ENCODE measurements at places on chromosomes 6 and 20.
A peak's percentile ranks its signal among the peaks of the same experiment; 100 is the strongest.

DNA sequence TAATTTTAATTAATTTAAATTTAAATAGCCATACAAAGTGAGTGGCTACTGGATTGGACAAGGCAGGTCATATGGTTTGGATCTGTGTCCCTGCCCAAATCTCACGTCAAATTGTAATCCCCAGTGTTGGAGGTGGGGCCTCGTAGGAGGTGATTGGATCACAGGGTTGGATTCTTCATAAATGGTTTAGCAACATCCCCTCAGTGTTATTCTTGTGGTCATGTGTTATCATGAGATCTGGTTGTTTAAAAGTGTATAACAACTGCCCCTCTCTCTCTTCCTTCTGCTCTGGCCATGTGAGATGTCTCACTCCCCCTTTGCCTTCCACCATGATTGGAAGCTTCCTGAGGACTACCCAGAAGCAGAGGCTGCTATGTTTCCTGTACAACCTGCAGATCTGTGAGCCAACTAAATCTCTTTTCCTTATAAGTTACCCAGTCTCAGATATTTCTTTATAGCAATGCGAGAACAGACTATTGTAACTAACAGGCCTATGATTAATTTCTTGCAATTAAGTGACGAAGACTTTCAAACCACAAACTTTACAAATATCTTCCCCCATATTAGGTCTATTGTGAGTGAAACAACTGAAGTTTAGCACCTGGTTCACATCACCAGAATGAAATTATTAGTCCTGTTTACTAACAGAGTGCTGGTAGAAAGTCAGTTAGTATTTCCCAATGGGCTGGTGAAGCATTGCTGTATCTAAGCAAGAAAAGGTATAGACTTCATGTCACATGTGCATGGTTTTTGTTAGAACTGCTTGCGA lies 60.0 kb upstream of the TNFAIP3 start:
- DNase-seq, result no peak

DNA sequence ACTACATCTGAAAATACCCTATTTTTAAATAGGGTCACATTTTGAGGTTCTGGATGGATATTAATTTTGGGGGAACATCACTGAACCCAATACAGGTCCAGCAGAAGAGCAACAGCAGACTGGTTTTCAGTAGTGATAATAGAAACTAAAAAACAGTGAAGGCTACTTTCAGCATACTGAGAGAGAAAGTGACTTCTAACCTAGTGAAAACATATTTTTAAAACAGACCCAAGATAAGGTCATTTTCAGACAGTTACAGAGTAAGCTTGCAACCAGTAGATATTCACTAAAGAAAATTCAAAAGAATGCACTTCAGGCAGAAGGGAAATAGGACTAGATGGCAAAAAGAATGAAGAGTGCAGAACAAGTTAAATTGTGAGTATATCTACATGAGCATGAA lies 42.0 kb upstream of the TMEM244 start:
- no peak for DNase-seq

DNA sequence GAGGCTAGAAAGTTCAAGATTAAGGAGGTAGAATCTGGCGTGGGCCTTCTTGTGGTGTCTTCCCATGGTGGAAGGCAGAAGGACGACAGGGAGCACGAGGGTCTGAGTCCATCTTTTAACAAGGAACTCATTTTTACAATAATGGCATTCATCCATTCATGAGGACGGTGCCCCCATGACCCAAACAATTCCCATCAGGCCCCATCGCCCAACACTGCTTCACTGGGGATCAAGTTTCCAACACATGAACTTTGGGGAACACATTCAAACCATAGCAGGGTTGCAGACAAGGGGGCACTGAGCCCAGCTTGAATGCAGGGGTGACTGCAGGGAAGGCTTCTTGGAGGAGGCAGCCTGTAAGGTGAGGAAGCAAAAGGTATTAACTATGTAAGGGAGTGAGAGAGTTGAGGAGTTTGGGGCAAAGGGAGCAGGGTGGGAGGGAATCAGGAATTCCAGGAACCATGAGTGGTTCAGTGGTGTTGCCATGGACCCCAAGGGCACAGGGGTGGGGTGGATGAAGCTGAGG lies 5.5 kb downstream of the RAB44 start:
- no peak for DNase-seq

DNA sequence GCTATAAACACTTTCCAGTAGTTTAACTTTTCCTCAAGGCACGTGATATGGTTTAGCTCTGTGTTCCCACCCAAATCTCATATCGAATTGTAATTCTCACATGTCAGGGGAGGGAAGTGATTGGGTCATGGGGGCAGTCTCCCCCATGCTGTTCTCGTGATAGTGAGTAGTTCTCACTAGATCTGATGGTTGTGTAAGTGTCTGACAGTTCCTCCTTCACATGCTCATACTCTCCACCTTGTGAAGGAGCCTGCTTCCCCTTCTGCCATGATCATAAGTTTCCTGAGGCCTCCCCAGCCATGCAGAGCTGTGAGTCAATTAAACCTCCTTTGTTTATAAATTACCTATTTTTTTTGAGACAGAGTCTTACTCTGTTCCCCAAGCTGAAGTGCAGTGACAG lies 127.9 kb downstream of the DTNBP1 start:
- DNase-seq, result no peak

DNA sequence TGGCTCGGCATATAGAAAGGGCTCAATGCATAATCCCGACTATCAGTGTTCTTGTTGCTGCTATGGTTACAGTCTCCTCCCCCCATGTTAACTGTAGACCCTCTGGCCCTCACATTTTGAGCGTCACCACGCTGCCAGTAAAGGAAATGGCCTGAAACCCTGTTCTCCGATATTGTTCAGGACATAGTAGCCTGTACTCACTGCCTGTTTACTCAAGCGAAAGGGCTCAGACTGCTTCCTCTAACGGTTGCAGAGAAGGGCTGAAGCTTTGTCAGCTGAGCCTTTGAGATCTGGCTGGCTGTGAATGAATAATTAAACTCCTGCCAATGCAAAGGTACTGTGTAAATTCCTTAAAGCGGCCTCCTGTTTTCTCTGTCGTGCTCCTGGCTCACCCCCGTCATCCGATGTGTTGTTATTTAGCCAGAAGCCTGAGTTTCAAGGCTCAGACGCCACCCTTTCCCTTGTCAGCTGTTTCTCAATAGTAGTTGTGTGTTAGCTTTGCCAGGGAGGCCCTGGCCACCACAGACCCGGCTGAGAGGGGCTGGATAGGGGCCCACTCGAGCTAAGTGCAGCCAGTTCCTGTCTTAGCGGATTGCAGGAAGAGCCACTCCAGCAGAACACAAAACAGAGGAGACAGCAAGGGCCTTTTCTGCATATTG lies 31.2 kb upstream of the RALGAPA2 start:
- no peak for DNase-seq

- DNase-seq, result no peak
Measured at GRCh38 chr6:89793586-89793985, 26.0 kb downstream of the MDN1 start.

GRCh38 chr6:71124340-71124739 lies 164.3 kb upstream of the OGFRL1 start:
- no peak for DNase-seq

DNA sequence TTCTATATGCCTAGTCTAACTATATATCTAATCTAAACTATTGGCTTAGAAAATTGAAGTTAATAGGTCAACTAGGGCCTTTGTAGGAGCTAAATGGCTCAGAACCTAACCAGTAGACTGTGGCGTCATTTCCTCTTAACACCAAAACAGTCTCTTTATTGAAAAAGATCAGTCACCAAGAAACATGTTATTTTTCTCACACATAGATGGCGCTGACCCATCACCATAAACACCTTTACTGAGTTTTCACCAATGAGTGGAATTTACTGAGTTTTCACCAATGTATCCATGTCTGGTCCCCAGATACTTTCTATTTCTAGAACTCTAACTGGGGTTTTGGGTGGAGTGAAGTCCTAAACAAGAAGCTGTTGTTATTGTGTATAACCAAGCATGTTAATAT lies 636.0 kb downstream of the BCKDHB start:
- peak; percentile 2 for DNase-seq

- DNase-seq, result peak; percentile 20
Measured at GRCh38 chr6:32439602-32440214, at the start of gene HLA-DRA. HLA-DRA (plus strand) TSS chr6:32439887; CDS start chr6:32439951, 64 bp downstream.

DNA sequence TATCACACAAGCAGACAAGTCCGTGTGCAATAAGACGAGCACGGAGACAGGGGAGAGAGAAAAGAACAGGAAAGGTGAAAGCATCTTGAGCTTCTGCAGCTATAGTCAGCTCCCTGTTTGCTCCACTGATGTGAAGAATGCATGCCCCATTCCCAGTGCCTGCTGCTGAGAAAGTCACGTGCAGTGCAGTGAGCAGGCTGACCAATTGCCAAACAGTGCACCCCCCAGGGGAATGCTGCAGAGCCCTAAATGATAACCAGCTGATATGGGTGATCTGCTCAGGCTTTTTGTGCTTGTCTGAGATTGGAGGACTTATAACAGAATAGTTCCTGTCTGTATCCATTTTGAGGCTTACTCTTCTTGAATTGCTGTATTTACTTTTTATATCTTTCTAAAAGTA lies 121.5 kb downstream of the PACRG start:
- DNase-seq, result no peak

DNA sequence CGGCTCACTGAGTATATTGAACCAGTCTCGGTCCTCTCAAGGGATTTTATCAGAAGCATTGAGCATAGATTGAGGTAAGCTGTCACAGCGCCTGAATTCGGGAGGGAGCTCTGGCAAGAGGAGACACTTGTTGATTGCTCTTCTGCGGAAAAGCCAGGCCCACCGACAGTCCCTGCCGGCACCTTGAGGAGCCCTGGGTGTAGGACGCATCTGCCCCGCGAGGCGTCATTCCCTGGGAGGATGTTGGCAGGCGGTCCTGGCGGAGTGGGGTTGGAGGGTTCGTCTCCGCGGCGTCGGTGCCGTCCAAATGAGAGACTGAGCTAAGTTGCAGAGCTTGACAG lies 843 bp downstream of the FBXO9 start:
- DNase-seq, result peak; percentile 32

GRCh38 chr6:40344566-40345167 lies 242.5 kb downstream of the LRFN2 start:
- DNase-seq, result no peak

DNA sequence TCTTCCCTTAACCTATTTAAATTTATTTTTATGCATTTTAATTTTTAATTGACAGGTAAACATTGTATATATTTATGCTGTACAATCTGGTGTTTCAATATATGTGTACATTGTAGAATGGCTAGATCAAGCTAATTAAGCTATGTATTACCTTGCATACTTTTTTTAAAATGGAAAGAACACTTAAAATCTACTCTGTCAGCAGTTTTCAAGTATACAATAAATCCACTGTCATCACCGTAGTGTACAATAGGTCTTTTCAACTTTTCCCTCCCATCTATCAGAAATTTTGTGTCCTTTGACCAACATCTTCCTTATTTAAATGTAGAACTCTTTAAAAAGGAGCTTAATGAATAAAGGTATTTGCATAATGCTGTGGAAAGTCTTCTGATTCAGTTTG lies 27.6 kb downstream of the RPS12 start:
- no peak for DNase-seq
